ENCODE measurements at places on chromosomes 6 and 20.

- DNase-seq = no peak
Observed at GRCh38 chr6:116974526-116975316, 97.7 kb downstream of the RFX6 start.

DNA sequence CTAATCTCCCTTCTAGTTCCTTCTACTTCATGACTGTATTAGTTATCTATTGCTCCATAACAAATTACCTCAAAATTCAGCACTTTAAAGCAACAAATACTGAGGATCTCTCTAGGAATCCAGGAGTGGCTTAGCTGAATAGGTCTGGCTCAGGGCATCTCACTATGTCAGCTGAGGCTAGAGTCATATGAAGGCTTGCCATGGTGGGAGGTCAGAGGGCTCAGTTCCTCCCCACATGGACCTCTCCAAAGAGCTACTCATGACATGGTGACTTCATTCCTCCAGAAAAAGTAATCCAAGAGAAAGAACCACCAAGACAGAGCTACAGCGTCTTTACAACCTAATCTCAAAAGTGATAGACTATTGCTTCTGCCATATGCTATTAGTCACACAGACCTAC, 70.2 kb upstream of the PRND start:
- DNase-seq = no peak

DNA sequence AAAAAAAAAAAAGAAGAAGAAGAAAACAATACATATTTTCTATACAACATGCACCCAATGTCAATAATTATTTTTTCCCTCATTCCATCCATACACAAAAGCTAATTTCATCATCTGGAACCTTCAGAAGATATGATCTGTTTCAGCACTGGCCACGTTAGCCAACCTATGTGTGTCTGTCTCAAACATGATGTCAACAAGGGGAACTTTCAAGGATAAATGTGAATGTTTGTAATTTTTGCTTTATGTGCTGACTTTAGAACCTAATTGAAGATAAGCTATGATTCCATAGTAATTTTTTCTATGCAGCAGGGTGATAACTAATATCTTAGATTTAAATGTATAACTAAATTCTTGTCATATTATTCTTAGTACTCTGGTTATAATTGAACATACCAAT, 37.9 kb downstream of the IPCEF1 start:
- DNase-seq = no peak

GRCh38 chr20:57093766-57094165, 172.7 kb downstream of the BMP7 start:
- no peak for DNase-seq

DNA sequence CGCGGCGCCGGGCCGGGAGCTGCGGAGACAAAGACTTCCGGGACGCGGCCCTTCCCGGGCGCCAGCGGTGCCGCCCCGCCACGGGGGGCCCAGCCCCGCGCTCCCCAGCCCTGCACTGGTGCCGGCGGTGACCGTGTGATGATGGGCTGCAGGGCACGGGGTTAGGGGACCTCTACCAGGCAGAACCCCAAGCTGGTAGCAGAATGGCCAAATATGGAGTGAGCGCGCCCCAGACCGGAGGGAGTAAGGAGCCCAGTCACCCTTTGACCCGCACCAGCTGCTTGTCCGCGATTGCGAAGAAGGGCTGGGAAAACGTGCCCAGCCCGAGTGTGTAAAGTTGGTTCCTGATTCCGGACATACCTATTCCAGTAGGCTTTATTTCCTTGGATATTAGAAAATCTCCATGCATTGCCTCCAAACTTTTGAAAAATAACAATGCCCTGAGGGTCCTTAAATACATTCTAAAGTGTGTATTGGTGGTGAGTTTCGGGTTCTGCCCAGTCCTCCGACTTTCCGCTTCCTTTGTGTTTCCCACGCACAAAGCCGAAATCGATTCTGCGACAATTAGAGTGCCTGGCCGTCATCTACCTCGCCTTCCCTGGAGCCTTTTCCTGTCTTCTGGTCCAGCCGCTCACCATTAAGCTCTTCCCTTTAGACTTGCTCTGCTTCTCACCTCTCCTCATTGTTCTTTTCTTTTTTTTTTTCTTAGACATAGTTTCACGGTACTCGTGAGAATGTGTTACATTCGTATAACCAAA, 1.1 kb downstream of the ABRACL start:
- DNase-seq = peak; percentile 47

DNA sequence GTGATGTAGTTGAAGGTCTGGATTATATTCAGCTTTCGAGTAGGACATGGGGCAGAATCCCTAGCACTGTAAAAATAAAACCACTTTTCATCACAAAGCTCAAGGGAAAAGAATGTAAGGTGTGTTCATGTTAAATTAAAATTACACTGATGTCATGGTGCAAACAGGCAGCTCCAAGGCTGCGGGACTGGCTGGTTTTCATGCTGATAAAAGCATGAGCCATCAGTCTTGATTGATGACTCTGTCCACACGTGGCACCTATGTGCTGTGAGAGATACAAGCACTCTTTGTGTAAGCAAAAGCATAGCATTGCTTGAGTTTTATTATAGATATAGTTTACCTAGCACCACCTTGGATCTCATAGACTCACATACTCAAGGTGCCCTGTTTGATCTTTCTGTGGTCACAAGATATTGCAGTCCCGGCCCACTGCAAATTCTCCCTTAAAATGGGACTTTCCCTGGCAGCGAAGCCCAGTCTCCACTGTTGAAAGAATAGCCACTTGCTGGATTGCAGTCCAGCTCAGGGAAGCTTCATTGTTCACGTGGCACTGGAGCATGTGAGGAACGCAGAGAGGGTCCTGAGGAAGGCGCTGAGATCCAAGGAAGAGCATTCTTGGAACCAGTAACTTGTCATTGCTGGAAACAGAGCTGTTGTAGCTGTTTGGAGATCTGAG, 90.6 kb downstream of the TIAM2 start:
- no peak for DNase-seq

GRCh38 chr6:63448229-63448628, 124.1 kb upstream of the LOC128125822 start:
- DNase-seq = no peak

- DNase-seq = no peak
Observed at GRCh38 chr20:32356622-32357374, 1.3 kb upstream of the ASXL1 start.

DNA sequence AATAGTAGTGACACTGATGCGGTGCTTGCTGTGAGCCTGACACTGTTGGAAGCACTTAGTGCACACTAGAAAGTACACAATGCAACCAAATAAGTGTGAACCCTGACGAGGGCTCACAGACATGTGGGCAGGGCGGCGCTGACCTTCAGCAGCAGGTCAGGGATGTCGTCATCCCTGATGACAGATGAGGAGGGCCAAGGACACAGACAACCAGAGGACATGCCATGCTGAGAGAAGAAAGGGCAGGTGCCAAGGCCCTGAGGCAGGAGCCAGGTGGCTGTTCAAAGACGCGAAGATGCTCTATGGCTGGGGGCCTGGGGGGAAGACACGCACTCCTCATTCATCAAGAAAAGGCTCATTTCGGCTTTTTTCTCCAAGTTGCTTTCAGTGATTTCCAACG, 176.4 kb upstream of the CST7 start:
- DNase-seq = no peak

DNA sequence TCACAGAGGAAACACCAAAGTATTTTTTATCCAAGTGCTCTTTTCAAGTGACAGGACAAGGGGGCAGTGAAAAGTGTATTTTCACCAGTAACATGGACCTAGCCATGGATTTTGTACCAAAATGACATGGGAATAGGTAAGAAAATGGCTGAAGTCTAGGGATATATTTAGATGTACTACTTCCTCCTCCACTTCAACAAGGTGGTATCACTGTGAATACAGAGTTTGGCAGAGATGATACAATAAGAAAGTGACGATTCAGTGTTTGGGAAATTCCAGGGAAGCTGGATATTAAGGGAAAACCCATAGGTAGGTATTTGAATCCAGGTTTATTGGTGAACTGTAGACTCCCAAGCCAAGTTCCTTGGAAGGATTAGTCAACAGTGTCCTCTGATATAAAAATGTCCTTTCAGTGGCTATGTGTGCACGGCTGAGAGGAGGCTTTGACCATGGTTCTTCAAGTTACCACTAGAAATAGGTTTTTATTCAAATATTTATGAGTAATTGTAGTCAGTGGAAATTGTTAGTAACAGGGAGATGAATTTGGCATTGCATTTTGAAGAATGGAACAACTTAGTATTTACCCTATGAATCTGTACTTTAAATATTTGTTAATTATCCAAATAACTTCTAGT, 356.0 kb upstream of the CITED2 start:
- DNase-seq = no peak

DNA sequence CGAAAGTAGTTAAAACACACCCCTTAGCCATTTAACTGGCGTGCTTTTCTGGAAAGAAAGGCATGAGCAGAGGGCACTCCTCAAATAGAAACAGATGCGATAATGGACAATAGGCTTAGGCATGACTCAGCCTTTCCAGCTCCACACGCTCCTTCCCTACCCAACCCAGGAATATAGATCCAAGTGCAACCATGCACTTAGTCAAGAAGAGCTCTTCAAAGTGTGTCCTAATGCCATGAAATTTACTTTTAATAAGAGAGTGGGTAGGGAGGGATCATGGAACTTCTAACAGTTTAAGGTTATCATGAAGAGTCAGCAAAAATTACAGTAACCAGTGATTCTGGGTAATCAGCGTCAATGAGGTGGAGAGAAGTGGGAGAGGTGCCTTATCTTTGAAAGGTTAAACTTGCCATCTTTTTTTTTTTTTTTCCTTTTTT, 2.4 kb upstream of the EFHC1 start:
- DNase-seq = no peak

DNA sequence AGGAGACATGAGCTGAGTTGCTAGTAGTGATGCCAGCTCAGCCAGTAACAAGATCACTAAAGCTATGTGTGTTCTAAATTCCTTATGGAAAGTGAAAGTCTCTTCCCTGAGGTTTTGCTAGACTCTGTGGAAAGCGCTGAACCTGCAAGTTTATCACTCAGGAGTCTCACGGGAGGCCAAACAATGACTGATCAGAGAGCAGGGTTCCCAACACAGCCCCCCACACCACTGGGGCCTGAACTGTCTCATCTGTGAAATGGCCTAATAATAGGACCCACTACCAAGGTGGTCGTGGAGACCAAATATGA, 19.9 kb downstream of the ACSS1 start:
- no peak for DNase-seq

- no peak for DNase-seq
Observed at GRCh38 chr6:125818225-125818657, 27.5 kb downstream of the NCOA7 start.

GRCh38 chr6:69868961-69869360, 2.6 kb downstream of the COL19A1 start:
- DNase-seq = no peak

DNA sequence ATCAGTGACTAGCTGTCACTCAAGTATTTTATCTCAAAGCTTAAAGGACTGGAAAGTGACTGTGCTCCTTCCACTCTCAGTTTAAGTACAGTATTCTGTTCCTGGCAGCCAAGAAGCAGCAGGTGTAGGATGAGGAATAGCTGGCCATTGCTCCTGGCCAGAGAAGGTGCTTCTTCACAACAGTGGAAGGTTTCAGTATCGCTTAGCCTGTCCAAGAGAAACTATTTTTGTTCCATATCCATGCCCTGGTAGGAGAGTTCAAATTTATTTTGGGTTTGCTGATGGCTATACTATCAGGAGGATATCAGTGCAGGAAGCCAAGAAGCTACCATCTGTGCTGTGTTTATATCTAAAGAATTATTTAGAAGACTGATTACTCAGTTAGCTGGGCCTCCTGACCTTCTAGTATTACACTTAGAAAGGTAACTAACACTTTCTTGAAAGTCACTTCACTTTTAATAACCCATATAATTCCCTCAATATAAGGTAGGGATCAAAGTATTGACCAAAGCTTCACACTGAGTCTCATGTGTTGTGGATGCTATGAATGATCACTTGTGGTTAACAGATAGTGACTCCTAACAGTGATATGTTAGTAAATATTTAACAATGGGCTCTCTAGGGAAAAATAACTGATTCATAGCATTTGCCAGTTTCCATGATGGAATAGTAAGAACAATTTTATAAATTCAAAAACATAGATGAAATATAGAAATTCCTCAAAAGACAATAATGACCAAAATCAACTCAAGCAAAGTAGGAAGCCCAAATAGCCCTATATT, 99.9 kb downstream of the AIG1 start:
- DNase-seq = no peak

- DNase-seq = peak; percentile 31
Observed at GRCh38 chr6:135181333-135182070, 394 bp downstream of the MYB start.

GRCh38 chr20:10714236-10714975, 40.6 kb upstream of the JAG1 start:
- DNase-seq = no peak

DNA sequence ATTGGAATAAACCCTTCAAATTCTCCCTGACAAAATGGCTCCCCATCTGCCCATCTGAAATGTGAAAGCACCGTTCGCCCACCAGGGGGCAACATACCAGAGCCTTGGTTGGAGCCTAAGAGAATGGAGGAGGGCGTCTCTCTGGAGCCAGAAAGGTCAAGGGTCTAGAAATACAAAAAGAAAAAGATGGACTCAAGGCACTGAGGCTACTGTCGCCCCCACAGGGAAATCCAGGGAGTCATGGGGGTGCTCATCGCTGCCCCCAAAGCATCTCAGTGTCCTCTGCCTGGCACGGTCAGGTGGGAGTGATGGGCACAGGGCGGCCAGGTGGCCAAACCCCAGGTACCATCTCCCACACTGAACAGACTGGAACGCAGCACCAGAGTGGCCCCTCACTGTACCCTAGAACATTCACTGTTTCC, 136.3 kb downstream of the ZMYND8 start:
- peak; percentile 65 for DNase-seq
